ENCODE measurements at places on chromosomes 1 and 21.

DNA sequence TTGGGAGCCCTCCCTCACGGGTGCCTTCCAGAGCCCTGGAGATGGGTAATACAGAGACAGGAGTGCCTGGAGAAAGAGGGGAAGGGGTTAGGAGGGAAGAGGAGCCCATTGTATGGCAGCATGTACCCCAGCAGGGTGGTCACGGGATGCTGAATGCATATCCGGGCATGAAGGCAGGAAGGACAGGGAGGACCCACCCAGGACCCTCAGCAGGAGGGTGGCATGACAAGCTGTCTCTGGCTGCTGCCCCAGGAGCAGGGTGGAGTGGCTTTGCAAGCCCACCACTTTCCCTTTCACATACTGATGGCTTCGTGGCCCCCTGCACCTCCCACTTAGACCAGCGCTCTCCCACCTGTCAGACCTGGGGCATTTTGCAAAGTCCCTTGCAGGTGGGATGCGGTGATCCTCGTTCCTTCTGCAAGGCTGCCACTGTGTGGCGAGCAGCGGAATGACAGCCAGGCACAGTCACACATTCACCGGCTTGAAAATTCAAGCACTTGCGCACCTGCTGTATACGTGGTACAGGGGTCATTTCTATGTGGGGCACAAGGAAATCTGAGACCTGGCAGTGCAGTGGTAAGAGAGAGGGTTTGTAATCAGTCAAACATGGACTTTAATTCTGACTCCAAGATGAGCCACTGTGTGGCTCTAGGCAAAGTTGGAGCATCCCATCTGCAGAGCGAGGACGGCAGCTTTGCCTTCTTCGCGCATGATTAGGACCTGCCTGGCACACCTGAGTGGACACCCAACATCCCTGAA is 53.2 kb upstream of the TMEM51 start:
- DNase-seq = peak; percentile 39

GRCh38 chr1:46735708-46736324 is 16.9 kb upstream of the EFCAB14 start:
- DNase-seq = peak; percentile 73

GRCh38 chr1:215992620-215993019 is 425.5 kb downstream of the KCTD3 start:
- peak; percentile 53 for DNase-seq

DNA sequence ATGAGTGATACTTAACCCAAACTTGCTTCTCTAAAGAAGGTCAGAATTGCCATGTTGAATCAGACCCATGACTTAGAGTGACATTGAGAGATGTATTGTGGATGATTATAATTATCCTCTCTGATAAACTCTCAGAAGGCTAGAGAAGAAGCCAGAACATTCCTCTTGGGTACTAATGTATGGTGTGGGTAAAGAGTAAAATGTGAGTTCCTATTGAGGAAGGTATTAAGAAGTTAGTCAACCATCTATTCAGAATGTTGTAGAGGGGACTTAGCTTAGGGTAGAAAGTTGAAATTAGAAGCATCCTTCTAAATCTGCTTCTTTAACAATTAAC is 7.3 kb downstream of the GMEB1 start:
- DNase-seq = no peak

GRCh38 chr1:869499-870244 is 54.1 kb upstream of the SAMD11 start:
- DNase-seq = peak; percentile 58

GRCh38 chr1:115473986-115474565 is 136.0 kb upstream of the NGF start:
- no peak for DNase-seq

DNA sequence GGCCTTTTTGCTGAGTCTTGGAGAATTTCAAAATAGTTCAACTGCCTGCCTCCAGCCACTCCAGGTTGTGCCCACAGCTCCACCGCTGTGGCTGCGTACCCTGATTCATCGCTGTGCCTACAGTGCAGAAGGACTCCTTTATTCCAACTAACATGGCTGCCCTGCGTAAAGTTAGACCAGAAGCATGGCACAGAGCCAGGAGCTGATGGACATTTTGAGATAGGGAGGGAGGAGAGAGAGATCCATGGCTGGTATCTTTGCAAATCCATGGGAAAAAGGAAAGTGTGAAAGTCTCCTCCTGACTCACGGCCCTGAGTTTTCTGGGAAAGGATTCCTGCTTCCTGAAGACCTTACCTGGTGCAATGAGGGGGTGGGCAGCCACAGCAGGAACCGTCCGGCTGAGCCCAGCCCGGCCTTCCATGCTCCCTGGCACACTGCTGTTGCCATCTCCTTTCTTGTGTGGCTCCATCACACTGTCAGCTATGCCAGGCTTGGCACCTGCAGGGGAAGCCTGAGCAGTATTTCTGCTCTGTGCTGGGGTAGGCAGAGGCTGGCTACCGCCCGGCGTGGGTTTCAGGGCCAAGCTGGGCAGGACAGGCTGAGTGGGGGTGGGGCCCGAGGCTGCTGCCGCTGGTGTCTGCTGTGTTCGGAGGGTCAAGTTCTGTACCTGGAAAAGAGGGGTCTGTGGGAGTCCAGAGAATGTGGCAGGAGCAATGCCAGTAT is 46.0 kb upstream of the A3GALT2 start:
- DNase-seq = no peak

DNA sequence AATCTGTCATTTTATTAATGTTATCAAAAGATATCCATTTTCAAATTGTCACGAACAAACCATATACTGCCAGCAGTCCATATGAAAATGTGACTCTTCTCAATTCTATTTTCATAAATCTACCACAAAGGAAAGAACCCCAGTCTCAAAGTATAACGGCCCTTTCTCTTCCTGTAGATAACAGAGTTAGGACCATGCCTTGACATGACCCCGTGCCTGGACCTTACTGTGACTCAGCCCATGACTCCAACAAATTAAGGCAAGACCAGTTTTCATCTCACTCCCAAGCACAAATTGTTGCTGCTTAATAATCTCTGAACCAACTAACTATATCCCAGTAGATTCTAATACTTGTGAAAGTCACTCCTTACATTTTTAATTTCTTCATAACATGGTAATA is 124.4 kb upstream of the NFIA start:
- DNase-seq = no peak

DNA sequence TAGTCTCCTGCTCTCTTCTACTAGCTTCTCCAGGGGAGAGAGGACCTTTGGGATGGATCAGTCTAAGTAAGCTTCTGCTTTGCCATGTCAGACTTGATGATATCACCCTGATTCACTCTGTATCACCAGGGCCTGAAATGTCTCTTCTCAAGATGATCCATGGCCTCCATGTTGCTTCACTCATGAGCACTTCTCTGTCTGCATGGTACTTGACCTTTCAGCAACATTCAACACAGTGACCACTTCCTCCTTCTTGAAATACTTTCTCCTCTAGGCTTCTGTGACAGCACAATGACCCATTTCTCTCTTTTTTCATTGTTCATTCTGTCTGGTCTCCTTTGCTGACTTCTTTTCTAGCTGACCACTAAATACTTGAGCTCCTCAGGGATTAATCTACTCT is 35.3 kb upstream of the NGF start:
- peak; percentile 96 for DNase-seq

- no peak for DNase-seq
Observed at GRCh38 chr1:186901631-186902030, 72.9 kb downstream of the PLA2G4A start.
